ENCODE measurements at places on chromosomes 7 and 10.

- H3K36me3 ChIP-seq, result peaks cover 79% of the 10 kb centered on the region
- no peaks in the 10 kb centered on the region for H3K4me1 ChIP-seq
Measured at GRCh38 chr7:141649865-141650634, 51.9 kb downstream of the DENND11 start.

DNA sequence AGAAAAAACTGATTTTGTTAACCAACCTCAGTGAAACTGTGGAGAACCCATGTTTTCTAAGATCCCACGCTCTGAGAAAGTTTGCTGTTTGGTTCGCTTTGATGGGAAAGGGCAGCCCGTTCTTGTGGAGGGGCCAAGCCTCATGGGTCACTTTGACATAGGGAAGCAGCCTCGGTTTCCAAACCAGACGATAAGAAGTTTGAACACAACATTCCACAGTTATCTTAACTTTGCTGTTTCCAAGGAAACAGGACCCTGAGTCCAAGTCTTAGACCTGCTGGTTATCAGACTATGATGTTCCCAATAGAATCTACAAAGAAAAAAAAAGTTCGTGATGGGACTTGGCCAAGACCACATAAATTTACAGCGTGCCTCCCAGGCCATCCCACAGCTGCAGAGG is 182.3 kb downstream of the NRP1 start:
- H3K36me3 ChIP-seq, result no peaks in the 10 kb centered on the region
- no peak overlapping the region for H3K4me3 ChIP-seq
- H3K27me3 ChIP-seq, result no peaks in the 10 kb centered on the region
- H3K27ac ChIP-seq, result no peak overlapping the region
- peaks cover 14% of the 10 kb centered on the region for H3K4me1 ChIP-seq

- no peaks in the 10 kb centered on the region for H3K36me3 ChIP-seq
- no peak overlapping the region for H3K4me3 ChIP-seq
- no peaks in the 10 kb centered on the region for H3K4me1 ChIP-seq
- H3K27me3 ChIP-seq, result no peaks in the 10 kb centered on the region
Measured at GRCh38 chr7:86778271-86778670, 134.6 kb downstream of the GRM3 start.

DNA sequence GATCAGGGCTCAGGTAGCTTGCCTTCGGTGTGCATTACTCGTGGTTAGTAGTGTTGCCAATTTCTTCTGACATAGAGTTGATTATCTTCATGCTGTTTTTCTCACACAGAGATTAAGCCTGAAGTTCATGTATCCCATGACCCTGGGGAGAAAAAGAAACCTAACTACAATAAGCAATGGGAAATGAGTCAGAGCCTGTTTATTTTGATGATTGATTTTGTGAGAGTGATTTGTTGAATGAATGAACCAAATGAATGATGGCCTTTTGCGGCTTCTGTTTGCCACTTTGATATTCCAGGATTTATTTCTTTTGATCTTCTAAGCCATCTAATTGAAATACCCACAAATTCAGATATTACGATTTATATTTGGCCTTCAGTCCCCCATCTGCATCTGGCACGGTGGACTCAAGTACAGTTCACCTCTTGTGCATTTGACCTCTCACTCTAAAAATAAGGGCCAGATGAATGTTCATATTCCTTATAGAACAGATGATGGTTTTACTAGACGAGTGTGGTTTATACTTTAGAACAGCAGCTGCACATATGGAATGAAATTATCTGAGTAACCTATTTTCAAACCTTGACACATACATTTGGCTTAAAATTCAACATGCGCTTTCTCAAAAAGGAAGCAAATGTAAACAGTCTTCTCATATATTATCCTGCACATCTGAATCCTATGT is 110.7 kb downstream of the PLCE1 start:
- H3K27me3 ChIP-seq, result no peaks in the 10 kb centered on the region
- H3K4me1 ChIP-seq, result no peaks in the 10 kb centered on the region
- no peak overlapping the region for H3K4me3 ChIP-seq
- no peak overlapping the region for H3K27ac ChIP-seq
- no peaks in the 10 kb centered on the region for H3K36me3 ChIP-seq

DNA sequence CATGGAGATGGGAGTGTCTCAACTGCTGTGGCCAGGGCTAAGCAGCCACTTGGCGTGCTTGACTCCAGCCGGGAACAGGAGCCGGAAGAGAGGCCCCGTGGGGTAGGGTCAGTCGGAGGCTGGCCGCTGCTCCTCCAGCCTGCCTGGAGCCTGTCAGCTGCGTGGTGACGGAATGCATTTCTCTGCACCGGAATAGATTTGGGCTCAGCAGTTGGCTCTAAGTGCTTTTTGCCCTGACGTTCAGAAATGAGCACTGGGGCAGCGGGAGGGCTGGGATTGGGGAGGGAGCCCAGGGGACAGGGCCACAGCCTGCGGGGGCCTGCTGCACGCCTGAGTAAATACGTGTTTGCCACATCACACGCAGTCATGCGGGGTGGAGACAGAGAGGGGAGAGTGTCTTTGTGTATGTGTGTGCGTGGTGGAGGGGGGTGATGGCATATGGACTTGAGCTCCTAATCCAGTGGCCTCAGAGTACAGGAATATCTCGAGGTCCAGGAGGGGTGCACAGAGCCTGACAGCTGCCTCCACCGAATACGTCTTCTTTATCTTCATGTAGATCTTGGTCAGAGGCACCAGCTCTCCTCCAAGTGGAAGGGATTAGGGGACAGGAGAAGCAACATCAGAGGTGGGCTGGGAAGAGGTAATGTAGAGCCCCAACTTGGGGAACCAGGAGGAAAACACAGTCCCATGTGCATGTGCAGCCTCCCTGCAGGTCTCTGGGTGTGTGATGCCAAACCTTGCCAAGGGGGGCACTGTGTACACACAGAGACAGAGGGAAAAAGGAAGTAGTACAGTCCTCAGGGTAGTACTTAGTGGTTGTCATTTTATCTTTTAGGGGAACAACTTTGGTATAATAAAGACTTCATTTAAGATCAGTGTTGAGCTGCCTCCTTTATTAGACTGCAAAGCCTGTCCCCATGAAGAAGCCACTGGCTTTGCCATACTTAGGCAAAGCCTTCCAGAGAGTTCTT is 151.4 kb downstream of the CDH23 start:
- no peak for DNase-seq
- H3K4me1 ChIP-seq, result no peaks in the 10 kb centered on the region
- no peak overlapping the region for H3K4me3 ChIP-seq

DNA sequence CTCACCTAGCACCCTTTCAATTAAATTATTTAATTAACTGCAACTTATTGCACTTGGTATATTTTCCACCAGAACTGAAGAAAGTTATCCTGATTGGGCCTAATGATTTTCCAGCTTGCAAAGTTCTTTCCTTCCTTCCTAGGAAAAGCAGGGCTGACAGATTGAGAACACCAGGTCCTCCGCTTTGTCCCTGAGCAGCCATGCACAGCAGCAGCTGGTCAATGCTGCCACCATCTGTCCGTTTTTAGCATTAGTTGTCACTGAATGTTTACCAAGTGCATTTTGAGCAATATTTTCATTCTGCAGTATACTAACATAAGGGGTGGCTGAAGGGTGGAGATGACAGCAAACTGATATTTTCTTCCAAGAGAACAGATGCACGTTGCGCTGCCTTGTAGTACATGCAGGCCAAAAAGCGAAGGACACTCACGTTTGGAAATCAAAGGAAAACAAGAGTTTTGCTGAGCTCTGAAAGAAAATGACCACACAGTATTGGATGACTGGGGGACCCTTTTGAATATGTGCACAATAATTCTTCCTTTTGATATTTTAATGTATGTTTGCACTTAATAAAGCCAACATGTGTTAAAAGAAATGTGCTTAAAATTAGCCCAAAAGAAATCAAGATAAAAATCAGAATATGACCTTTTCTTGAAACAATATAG is 248.8 kb upstream of the PTN start:
- no peak for DNase-seq
- H3K27ac ChIP-seq, result no peak overlapping the region
- no peaks in the 10 kb centered on the region for H3K27me3 ChIP-seq
- no peak overlapping the region for H3K4me3 ChIP-seq
- H3K36me3 ChIP-seq, result no peaks in the 10 kb centered on the region
- H3K4me1 ChIP-seq, result no peaks in the 10 kb centered on the region

DNA sequence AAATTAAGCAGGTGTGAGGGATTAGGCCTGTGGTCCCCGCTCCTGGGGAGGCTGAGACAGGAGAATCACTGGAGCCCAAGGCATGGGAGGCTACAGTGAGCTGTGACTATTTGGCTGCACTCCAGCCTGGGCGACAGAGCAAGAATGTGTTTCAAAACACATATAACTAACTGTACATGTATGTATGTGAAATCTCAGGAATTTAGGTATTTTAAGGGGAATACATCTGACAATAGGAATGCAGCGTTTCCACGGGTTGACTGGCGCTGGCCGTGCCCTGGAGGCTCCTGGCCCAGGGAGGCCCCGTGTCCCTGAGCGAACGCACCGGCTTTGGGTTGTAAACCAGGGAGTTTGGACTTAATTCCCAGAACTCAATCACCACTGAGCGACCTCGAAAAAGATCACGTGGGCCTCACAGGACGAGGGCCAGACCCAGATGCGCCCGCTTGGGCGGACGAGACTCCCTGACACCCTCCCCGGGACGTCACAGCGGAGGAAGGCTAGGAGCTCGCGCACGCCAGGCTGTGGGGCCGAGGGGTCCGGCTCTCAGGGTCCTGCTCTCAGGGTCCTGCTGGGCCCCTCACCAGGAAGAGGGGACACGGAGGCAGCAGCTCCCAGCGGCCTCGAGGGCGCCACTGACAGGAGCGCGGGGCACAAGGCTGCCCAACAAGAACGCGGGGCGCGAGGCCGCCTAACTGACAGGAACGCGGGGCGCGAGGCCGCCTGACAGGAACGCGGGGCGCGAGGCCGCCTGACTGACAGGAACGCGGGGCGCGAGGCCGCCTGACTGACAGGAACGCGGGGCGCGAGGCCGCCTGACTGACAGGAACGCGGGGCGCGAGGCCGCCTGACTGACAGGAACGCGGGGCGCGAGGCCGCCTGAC is 18.4 kb downstream of the PTPRN2 start:
- no peak for DNase-seq
- no peaks in the 10 kb centered on the region for H3K4me1 ChIP-seq
- no peak overlapping the region for H3K4me3 ChIP-seq
- H3K27me3 ChIP-seq, result peaks cover 7% of the 10 kb centered on the region
- no peaks in the 10 kb centered on the region for H3K36me3 ChIP-seq

- no peaks in the 10 kb centered on the region for H3K4me1 ChIP-seq
- no peak overlapping the region for H3K27ac ChIP-seq
- DNase-seq, result no peak
Measured at GRCh38 chr7:45594745-45595535, 20.8 kb downstream of the ADCY1 start.

DNA sequence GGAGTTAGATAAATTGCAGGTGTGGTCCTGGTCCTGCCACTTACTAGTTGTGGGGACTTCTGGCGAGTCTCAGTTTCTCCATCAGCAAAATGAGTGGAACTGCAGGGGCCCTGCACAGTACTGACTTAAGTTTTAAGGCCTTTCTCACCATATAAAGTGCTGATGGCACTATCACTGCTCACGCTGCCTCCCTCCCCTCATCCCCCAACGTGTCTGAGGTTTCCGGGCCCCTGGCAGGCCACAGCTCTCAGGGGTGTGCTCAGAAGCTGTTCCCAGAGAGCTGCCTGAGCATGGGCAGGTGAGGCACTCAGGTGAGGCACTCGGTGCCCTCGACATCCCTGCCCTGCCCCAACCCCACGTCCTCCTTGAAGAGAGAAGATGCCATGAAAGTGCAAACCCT is 74.2 kb downstream of the VOPP1 start:
- H3K27ac ChIP-seq, result peak overlapping the region; percentile 3
- H3K27me3 ChIP-seq, result no peaks in the 10 kb centered on the region
- H3K36me3 ChIP-seq, result peaks cover 20% of the 10 kb centered on the region

- no peak overlapping the region for H3K4me3 ChIP-seq
- H3K27ac ChIP-seq, result no peak overlapping the region
- H3K4me1 ChIP-seq, result no peaks in the 10 kb centered on the region
- H3K27me3 ChIP-seq, result no peaks in the 10 kb centered on the region
- DNase-seq, result no peak
- peaks cover 13% of the 10 kb centered on the region for H3K36me3 ChIP-seq
Measured at GRCh38 chr7:34939175-34939574, 98.1 kb downstream of the DPY19L1 start.

DNA sequence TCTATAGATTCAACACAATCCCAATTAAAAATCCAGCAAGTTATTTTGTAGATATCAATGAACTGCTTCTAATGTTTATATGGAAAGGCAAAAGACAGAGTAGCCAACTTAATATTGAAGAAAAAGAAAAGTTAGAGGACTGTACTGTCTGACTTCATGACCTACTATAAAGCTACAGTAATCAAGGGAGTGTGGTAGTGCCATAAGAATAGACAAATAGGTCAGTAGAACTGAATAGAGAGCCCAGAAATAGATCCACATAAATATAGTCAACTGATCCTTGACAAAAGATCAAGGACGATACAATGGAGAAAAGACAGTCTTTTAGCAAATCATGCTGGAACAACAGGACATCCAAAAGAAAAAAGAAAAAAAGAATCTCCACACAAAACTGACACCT is 7.4 kb upstream of the EEPD1 start:
- no peak overlapping the region for H3K4me3 ChIP-seq
- peaks cover 2% of the 10 kb centered on the region for H3K27me3 ChIP-seq
- no peaks in the 10 kb centered on the region for H3K4me1 ChIP-seq

DNA sequence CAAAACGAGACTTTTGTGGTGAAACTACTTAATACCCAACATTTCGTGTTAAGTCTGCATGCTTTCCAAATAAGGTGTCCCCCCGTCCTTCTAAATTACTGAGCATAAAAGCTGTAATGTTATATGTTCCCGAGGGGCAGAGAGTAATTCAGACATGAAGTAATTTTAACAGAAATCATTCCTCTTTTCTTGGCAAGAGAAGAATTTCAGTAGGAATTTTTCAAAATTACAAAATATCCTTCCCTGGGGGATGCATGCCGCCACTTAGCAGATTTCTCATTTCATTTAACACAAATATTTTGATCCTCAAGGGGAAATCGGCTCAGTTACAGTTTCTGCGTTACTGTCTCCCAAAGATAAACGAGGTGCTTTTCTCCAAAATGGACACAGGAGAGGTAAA is 213.2 kb upstream of the RHOBTB1 start:
- no peaks in the 10 kb centered on the region for H3K4me1 ChIP-seq
- H3K27me3 ChIP-seq, result no peaks in the 10 kb centered on the region
- H3K4me3 ChIP-seq, result no peak overlapping the region
- DNase-seq, result no peak
- no peak overlapping the region for H3K27ac ChIP-seq

DNA sequence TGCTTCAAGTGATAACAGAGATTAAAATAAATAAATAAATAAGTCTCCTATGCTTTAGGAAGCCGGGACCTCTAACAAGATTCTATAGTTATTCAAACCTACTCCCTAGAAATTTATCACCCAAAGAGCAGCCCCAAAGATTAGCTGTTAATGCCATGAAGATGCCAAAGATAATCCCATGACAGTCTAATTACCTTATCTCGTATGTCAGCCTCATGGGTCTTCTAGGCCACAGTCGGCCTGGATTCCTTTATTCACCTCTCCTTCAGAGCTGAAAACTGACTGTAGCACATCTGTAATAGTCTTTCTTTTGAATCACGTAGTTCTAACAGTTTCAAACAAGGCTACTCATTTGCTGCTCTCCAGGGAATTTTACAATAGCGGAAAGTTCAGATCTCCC is 24.2 kb downstream of the COL1A2 start:
- no peak overlapping the region for H3K27ac ChIP-seq
- peaks cover 3% of the 10 kb centered on the region for H3K27me3 ChIP-seq
- H3K36me3 ChIP-seq, result no peaks in the 10 kb centered on the region
- no peak overlapping the region for H3K4me3 ChIP-seq

GRCh38 chr7:127874951-127875608 is 156.2 kb downstream of the LRRC4 start:
- no peak overlapping the region for H3K4me3 ChIP-seq
- DNase-seq, result no peak
- no peak overlapping the region for H3K27ac ChIP-seq
- H3K36me3 ChIP-seq, result no peaks in the 10 kb centered on the region
- no peaks in the 10 kb centered on the region for H3K4me1 ChIP-seq
- no peaks in the 10 kb centered on the region for H3K27me3 ChIP-seq

Data from natural killer cell (primary cell).